ENCODE measurements at places on chromosomes 1 and 21.

DNA sequence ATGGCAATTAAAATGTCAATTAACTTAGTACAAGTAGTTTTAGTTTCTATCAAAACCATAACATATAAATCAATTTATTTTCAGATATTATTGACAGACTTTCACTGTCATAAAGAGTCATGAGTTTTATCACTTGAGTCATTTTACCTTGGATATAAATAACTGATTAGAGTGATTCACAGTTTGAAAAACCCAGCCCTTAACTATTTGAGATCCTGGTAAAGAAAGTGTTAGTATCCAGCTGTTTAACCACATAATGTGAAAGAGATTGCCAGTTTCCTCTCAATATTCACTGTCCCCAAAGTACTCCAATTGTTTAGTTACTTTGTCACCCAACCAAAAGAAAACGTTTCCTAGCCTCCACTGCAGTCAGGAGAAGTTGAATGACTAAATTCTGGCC lies 91.3 kb downstream of the UCHL5 start:
- no peak for DNase-seq

GRCh38 chr1:159928491-159929050 lies 3.3 kb upstream of the TAGLN2 start:
- DNase-seq = no peak

DNA sequence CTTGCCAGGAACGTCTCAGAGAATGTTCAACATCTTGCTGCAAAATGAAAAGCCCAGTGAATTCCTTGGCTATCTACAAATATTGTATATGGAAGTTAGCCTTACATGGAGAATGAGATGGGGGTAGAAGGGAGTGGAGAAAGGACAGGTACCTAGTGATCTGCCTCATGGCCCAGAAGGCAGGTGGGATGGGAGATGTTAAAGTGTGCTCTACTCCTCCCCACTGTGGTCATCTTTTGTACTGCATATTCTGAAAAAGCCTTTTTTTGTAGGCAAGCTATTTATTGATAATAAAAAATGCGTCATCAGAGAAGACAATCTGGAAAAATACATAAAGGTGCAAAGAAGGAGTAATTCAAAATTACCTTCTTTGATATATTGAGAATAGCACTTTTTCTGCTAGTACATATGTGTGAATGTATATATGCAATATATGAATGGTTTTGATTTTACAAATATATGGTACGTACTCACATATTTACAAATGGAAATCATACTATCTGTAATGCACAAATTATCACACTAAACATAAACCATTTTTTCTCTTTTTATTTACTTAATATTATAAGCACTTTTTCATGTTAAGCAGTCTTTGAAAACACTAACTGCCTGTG lies 19.1 kb upstream of the SLC5A9 start:
- DNase-seq = no peak

DNA sequence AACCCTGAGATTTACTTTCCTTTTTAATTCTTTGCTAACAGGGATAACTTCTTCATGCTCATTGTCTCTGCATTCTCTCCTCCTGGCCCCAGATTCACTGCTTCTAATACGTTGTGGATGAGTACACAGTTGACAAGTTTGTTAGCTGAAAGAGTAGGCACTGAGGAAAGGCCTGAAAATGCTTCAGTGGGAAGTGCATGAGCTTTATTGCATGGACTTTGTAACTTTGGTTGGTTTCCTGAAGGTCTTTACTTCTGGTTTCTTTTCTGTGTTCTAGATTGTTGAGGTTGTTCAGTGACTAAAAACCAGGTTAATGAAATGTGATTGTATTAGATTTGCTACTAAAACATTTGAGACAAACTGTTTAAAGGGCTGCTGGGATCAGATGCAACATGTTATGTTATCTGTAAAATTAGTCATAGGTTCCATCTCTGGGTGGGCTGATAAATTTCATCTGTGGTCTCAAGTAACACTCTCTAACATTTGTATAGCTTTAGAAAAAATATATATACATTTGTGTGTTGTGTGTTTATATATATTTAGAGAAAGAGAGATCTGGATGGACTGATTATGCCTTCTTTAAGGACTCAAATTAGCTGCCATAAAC lies 19.1 kb downstream of the LRIG2 start:
- DNase-seq = no peak

DNA sequence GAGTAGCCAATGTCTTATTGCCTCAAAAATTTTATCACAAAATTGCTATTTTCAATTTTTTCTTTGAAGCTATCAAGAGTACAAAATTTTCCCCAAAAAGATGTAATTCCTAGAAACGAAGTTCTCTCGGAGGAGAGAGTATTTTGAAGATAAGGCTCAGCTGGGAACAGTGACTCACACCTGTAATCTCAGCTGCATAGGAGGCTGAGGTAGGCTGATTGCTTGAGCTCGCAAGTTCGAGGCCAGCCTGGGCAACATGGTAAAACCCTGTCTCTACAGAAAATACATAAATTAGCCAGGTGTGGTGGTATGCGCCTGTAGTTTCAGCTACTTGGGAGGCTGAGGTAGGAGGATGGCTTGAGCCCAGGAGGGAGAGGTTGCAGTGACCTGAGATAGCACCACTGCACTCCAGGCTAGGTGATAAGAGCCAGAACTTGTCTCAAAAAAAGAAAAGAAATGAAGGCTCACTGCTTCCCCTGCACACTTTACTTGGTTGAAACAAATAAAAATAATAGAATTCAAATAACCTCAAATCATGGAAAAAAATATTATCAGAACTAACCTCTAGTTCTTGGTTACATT lies 22.2 kb downstream of the TUT4 start:
- DNase-seq = no peak

GRCh38 chr1:197606168-197606845 lies 169.0 kb downstream of the DENND1B start:
- no peak for DNase-seq

- no peak for DNase-seq
These were observed 635.2 kb downstream of the SMYD3 start for GRCh38 chr1:245871915-245872314.

DNA sequence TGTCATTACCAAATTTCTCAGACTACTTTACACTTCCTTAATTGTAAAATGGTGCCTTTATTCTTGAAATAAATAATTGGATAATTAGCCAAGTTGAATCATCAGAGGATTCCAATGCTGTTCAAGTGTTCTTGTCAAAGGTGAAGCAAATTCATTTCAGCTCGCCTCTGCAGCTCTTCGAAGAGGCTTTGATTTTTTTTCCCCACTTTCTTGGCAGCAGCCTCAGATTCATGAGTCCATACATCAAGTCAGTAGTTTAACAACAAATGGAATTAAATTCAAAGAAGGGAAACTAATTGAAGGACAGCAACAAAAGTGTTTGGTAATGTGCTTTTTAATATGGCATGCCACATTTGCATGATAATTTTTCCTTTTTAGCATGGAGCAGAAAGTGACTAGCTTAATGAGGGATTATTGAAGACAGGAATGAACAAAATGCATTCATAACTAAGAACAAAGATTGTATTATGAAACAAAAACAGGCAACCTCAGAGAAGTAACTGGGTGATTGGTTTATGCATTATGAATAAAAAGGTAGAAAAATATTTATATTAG lies 239.0 kb downstream of the USH2A start:
- no peak for DNase-seq

DNA sequence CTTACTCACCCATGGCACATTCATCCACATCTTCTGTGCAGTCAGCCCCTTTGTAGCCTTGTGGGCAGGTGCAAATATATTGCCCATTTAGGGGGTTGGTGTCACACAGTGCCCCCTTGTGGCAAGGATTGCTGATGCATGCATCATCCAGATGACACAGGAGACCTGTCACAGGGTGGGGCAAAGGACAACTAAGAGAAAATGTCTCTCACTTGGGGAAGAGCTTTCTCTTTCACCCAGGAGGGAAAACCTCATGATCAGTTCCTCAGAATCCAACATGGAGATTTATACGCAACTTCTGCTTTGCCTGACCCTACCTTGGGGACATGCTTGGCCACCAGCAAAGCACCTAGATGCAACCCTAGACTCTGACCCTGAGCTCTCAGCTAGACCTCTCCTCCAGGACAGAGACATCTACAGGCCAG lies 71.8 kb upstream of the ADAM30 start:
- DNase-seq = peak; percentile 72

DNA sequence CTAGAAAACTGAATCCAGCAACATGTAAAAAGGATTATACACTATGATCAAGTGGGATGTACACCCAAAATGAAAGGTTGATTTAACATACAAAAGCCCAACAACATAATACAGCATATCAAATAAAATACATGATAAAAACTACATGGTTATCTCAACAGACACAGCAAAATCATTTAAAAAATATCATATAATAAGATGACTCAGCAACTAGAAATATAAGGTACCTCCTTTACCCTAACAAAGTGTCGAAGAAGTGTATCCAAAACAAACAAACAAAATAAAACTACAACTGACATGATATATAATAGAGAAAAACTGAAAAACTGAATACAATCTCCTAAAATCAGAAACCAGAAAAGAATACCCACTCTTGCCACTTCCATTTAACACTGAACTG lies 969.1 kb downstream of the AMY1C start:
- no peak for DNase-seq

- no peak for DNase-seq
These were observed 61.1 kb downstream of the SLC45A1 start for GRCh38 chr1:8378981-8379470.

- DNase-seq = no peak
These were observed 39.3 kb downstream of the KIAA1614 start for GRCh38 chr1:180951836-180952656.

DNA sequence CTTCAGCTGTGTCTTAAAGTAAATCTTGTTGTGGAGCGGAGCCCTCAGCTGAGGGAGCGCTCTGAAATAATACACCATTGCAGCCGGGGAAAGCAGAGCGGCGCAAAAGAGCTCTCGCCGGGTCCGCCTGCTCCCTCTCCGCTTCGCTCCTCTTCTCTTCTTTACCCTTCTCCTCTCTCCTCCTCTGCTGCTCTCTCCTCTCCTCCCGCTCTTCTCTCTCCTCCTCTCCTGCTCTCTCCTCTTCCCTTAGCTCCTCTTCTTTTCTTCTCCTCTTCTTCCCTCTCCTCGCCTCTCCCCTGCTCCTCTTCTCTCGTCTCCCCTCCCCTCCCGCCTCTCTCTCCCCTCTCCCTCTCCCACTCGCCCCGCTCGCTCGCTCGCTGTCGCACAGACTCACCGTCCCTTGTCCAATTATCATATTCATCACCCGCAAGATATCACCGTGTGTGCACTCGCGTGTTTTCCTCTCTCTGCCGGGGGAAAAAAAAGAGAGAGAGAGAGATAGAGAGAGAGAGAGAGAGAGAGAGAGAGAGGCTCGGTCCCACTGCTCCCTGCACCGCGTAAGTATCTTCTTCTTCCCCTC lies at the start of gene PROX1:
TSS of gene PROX1 (plus strand) at position 47 of the 580 bp plus-strand sequence. CDS start 8,563 bp downstream, outside the sequence.
- DNase-seq = no peak

DNA sequence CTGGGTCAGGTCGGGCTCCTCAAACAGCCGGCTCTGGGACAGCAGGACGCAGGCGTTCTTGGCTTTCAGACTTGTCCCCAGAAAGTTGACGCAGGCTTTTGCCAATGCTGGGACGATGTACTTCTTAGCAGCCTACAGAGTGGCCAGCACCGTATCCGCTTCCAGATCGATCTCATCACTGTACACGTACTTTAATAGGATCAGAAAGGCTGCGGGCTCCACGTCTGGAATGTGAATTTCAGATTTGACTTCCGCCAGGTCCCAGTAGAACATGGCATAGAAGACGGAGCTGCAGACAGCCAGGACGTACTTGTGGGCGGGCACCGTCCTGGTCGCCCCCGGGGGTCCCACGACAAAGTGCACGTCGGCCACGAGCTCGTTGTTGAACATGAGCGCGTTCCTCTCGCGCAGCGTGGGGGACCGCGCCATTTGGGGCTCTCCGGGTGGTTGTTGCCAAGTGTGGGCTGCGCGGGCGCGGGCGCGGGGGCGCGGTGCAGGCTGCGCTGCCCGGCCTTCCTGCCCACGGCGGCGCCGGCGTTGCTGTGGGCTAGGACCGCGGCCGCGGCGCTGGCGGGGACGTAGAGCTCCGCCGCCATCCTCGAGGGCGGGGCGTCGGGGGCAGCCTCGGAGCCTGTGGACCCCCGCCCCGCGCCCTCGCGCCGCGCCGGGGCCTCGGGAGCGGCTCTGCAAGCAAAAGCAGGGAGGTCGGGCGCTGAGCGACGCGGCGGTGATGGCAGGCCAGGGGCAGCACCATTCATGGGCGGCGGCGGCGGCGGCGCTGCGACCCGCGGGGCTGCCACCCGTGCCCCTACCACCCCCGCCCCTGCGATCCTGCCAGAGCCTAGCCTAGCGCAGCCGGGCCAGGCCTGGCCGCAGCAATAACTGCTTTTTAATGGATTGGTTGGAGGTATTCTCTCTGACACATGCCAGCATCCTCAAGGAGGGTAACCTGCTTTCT lies 10.6 kb downstream of the CNR2 start:
- DNase-seq = no peak

GRCh38 chr1:94901841-94902240 lies 25.1 kb downstream of the CNN3 start:
- no peak for DNase-seq

GRCh38 chr1:161159913-161160243 lies 578 bp downstream of the USP21 start:
- no peak for DNase-seq

GRCh38 chr1:32889731-32890278 lies 3.5 kb downstream of the HPCA start:
- no peak for DNase-seq

GRCh38 chr1:236395947-236396664 lies 2.0 kb downstream of the EDARADD start:
- no peak for DNase-seq

- DNase-seq = no peak
These were observed 60.5 kb downstream of the NEGR1 start for GRCh38 chr1:72221811-72222210.

DNA sequence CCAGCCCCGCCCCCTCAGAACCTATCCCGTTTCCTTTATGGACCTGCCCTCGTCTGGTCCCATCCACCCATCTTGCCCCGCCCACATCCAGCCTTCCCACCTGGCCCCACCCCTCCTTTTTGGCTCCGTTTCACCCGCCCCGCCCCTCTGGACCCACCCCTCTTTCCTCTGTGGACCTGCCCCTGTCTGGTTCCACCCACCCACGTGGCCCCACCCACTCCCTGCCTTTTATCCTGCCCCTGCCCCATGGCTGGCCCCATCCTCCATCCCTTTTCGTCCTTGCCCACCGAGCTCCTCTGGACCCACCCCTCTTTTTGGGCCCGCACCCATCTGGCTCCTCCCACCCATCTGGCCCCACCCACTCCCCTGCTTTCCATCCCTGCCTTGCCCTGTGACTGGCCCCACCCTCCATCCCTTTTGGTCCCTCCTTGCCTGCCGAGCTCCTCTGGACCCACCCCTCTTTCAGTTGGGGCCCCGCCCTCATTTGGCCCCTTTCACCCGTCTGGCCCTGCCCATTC lies 177.3 kb downstream of the CAMTA1 start:
- DNase-seq = no peak

DNA sequence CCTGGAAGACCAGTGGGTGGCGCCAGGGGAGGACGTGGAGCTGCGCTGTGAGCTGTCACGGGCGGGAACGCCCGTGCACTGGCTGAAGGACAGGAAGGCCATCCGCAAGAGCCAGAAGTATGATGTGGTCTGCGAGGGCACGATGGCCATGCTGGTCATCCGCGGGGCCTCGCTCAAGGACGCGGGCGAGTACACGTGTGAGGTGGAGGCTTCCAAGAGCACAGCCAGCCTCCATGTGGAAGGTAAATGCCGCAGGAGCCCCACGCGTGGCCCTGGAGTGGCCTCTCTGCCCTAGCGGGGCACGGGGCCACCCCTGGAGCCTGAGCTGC lies 75.2 kb downstream of the OBSCN start:
- no peak for DNase-seq
